ENCODE measurements at places on chromosomes 4 and X.
A peak's percentile ranks its signal among the peaks of the same experiment; 100 is the strongest.

GRCh38 chr4:168633496-168633895 is 136.6 kb downstream of the PALLD start:
- no peak for DNase-seq

DNA sequence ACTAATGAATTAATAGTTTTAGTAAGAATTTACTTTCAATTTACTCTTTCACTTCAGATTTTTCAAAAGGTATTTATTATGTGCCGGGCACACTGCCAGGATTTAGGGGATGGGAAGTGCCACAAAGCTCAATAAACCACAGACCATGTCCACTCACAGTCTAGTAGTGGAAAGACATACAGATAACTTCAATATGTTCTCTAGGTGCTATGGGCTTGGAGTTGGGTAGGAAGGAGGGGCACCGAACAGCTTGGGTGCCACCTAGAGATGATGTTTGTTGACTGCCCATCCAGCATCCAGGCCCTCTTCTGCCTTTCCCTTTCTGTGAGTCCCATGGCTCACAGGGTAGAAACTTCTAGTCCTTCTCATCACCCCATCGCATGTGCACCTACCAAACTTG is 17.8 kb downstream of the MFAP3L start:
- DNase-seq, result no peak

GRCh38 chrX:51463322-51463721 is 33.1 kb downstream of the NUDT11 start:
- DNase-seq, result no peak

DNA sequence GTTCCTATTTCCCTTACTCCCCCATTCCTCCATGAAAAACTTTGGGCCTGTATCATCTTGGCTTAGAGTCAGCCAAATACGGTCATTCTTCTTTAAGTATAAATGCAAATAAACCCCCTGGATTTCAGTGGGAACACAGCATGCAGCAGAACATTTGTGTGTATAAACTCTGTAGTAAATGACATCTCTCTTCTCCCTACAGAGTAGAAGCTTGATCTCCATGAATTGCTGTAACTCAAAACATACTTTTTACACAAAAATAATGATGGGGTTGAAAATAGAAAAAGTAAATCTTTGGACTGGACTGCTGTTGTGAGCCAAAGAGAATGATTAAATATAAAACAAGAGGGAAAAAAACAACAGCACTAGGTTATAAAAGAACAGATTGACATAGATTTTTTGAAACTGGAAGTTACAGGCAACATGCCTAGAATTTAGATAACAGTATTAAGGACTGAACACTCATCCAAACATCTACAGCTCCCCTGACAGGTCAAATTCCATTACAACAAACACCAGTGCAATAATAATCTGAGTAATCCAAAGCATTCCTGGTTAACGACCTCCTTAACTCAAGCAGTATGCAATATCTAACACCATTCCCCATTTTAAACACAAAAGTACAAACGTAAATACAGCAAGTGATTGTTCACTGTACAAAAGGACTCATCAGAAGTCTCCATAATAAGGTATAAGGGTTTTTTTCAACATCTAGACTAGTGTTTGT is 30.7 kb downstream of the TSPAN5 start:
- no peak for DNase-seq

DNA sequence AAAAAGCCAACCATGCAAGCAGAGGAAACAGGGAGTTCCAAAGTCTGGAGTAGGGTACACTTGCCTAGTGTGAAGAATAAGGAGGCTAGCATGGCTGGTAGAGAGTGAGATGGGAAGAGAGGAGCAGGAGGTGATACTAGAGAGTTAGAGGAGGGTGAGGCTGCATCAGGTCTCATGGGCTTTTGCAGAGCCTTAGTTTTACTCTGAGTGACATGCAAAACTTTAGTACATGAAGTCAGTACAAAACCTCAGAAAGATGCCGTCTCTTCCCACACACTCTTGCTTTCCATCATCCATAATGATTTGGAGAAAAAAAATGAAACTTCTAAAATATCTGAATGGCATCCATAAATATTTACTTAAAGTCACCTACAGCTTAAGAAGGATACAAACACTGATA is 5.0 kb downstream of the OPRPN start:
- DNase-seq, result no peak

GRCh38 chr4:144650311-144651005 is 4.5 kb downstream of the HHIP start:
- no peak for DNase-seq

DNA sequence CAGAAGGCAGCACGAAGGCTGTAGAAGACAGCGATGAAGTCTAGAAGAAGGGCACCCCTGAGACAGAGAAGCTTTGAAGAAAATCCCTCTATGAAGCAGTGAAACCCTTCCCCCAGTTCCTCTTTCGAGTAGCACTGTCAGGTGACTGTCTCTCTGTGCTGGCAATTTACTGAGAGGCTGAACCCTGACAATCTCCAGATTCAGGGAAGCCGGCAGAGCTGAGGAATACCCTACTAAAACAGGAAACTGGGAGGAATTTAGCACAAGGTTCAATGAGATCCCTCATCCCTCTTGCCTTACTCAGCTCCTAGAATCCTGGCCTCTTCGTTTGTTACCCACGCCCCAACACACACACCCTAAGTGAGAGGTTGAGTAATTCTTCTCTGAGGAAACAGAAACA is 239.7 kb upstream of the NOCT start:
- DNase-seq, result no peak

- DNase-seq, result no peak
These were observed 586 bp downstream of the HERC5 start for GRCh38 chr4:88457307-88458103.

GRCh38 chrX:132330156-132330729 is 111.0 kb upstream of the RAP2C start:
- DNase-seq, result no peak

DNA sequence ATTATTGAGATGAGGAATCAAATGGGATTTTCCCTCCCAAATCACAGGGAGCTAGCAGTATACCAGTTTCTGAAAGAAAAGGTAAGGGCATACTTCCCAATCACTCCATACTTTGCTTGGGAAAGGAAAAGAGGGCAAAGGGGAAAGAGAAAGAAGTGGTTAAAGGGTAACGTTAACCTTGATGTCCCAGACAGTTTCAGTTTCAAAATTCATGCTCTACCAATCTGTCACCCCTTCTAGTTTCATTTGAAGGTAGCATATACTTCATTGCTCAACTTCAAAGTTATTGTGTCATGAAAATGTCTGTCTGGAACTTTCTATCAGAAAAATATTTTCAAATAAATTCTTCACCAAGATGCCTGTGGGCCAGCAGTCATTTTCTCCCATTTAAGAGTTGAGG is 16.0 kb downstream of the TNMD start:
- no peak for DNase-seq

DNA sequence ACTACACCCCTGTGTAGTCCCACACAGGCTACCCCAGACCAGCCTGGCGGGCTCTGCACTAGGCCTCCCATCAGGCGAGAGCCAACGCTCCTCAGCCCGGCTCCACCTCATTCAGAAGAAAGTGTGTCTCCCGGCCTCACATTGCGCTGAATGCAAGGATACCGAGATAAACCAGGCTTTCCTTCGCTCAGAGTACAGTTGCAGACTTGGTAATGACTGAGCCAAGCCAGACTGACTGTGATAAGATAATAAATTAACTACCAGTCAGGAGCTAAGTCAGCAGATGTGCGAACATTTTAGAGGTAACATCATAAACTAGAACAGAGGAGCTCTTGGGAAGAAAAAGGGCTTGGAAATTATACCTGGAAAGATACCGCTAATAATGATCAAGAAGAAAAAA is 397.6 kb downstream of the TRIML1 start:
- DNase-seq, result no peak

- DNase-seq, result no peak
These were observed 191.4 kb downstream of the SPRY1 start for GRCh38 chr4:123587983-123588494.

DNA sequence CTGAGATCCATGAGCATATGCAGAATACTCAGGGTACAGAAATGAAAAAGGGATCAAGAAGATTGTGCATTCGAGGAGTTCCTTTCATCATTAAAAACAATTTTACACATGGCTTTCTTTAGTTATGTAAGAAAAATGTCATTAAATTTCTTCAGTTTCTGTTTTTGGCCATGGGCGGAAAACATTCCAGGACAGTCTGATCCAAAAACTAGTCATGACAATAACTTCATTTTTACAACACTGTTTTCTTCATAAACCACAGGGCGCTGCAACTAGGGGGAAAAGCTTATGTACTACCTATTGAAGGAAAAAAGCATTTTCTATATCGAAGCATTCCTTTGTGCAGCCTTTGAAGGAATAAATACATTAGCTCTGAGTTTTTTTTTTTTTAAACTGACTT is 28.2 kb downstream of the IL13RA1 start:
- DNase-seq, result no peak

GRCh38 chr4:128468123-128468989 is 180.7 kb upstream of the PGRMC2 start:
- no peak for DNase-seq

GRCh38 chrX:107851215-107851614 is 25.5 kb downstream of the MID2 start:
- no peak for DNase-seq

DNA sequence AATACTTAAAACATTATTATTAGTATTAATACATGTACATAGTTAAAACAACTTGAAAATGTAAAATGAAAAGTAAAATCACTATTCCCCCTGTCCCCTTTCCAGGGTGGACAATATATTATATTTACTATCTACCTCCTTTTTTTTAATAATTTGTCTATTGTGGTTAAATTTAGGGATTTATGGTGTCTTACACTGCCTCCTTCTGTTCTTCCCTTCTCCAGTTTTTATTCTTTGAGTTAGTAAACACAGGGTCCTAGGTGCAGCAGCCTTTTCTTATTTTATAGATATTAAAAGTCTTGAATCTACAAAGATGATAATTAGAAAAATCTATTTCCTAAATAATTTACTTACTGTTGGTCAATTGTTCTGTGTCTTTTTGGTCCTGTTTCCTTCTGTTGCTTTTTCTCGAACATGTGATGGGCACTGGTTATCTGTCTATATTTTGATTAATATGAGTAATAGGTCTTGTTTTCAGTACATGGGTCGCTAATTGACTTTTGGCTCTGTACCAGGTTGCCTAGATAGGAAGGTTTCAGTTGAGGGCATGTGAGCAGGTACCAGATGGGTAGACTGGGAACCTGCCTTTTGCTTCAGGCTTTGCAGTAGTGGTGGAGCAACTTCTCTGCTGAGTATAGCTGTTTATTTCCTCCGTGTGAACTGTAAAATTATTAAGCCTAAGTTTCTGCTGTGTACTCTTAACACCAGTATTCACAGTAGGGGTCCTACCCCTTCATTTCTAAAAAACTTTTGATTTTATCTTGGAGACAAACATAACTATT is 1.1 kb downstream of the NUDT9 start:
- DNase-seq, result peak; percentile 18

DNA sequence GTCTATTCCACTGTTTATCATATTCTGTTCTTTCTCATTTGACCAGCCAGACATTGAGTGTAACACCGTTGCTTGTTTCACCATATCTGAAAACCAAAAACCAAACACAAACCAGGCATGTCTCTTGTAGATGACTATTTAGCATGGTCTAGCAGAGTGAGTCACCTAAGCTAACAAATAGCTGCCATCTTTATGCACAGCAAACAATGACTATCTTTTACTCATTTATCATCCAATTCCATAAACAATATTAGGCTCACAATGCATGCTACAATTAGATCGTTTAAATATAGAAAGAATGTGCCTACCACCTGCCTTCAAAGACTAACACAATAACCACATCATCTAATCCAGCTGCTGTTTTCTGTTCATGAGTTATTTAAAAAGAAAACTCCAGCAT is 495.4 kb downstream of the PCDH19 start:
- DNase-seq, result no peak

GRCh38 chr4:126242679-126243390 is 928.1 kb downstream of the FAT4 start:
- DNase-seq, result no peak

DNA sequence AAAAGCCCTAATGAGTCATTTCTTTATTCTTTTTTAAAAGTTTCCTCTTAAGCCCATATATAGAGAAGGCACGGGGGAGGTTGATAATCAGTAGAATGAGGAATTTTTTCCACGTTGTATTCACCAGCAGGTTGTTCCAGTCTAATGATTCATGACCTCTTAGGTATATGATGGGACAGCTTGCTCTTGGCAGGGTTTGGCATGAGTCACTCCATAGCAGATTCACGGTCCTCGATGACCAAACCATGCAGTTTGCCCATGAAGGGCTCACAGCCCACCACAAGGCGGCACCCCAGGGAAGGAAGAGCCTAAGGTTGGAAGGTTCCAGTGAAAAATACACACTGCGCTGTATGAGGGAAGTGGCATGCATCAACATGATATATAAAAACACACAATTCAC is 623.8 kb upstream of the DIPK2B start:
- no peak for DNase-seq

GRCh38 chr4:123259676-123260646 is 136.6 kb upstream of the SPRY1 start:
- no peak for DNase-seq

- DNase-seq, result no peak
These were observed 471.3 kb downstream of the TECRL start for GRCh38 chr4:63937961-63938360.

DNA sequence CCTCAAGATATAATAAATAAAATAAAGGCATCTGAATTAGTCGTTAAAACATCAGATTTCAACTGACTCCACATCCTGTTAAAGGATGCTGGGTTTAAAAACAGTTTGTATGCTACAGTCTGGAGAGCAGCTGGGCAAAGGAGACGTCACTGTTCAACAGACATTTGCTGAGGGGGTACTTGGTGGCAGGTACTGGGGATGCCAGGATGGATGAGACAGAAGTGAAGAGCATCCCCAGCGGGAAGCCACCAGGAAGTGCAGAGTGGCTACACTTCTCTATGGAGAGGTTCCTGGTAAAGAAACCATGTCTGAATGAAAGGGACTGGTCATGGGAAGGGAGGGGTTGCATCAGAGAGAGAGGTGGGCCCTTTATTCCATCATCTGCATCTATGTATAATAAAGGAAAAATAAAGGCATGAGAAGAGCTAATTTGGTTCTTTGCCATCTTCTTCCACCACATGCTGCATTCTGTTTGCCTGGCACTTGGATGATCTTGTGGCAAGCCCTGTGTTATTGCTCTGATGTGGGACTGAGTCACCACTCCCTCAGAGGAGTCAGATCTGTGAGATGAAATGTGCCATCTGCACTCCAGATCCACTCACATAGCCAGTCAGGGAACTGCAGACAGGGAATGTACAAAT is 145.0 kb downstream of the SOWAHB start:
- no peak for DNase-seq

GRCh38 chr4:156970501-156971164 is 966 bp downstream of the PDGFC start:
- no peak for DNase-seq

- no peak for DNase-seq
These were observed 1.1 kb downstream of the LIN54 start for GRCh38 chr4:83009529-83009928.

Data from GM06990 (cell line).